Stimulated activated CD4-positive, alpha-beta T cell treated with anti-CD3 and anti-CD28 coated beads, Interleukin-4, amount 100 ng/mL, for 24 hours (primary cell): ENCODE measurements at places on chromosomes 16 and 17.

GRCh38 chr17:72702136-72702735 is 390.3 kb downstream of the SLC39A11 start:
- DNase-seq = no peak

GRCh38 chr17:55159251-55159650 is 105.5 kb upstream of the HLF start:
- DNase-seq = no peak

- DNase-seq = no peak
These were observed 20.7 kb downstream of the WFDC1 start for GRCh38 chr16:84315422-84315821.

- no peak for DNase-seq
These were observed 78.3 kb downstream of the TMEM100 start for GRCh38 chr17:55644346-55644745.

DNA sequence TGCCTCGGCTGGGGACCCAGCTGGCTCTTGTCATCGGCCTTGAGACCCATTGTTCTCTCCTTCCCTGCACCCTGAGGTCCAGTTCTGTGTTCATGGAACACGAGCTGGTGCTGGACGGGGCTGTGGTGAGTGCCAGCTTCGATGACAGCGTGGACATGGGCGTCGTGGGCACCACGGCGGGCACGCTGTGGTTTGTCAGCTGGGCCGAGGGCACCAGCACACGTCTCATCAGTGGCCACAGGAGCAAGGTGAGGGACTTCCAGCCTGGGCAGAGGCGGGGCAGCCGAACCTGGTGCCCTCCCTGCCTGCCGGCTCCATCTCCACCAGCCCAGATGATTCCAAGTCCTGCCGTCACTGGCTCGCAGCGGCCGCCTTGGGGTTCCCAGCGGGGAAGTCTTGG is 5.3 kb upstream of the RHOT2 start:
- DNase-seq = no peak

- DNase-seq = no peak
These were observed 9.8 kb downstream of the GABARAPL2 start for GRCh38 chr16:75575958-75576357.

GRCh38 chr17:40922239-40922638 is 15.2 kb downstream of the KRT23 start:
- no peak for DNase-seq

GRCh38 chr16:12210258-12210880 is 233.8 kb downstream of the SNX29 start:
- no peak for DNase-seq

- DNase-seq = no peak
These were observed 4.3 kb downstream of the CAMKK1 start for GRCh38 chr17:3888343-3889171.

DNA sequence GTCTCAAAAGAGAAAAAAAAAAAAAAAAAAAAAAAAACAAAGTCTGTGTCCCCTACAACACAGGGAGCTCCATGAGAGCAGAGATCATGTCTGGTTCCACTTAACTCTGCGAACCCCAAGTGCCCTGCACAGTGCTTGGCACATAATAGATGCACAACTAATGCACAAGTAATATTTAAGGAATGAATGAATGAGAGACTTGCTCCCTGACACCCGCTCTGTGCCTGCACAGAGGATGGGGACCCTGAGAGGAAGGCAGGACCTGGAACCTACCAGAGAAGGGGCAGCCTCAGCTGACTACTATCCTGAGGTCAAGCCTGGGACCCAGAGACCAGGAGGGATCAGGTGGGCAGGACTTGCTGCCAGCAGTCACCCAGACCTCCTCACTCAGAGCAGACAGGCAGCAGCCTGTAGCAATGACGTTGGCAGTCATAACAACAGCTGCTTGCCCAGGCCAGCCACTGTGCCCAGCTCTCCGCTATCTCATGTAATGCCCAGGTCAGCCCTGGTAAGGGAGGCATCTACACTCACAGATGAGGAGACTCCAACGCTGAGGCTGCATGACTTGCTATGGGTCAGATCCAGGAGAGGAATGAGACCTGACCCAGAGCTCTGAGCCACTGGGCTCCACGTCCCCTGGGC is 2.9 kb downstream of the MYO15A start:
- DNase-seq = no peak

DNA sequence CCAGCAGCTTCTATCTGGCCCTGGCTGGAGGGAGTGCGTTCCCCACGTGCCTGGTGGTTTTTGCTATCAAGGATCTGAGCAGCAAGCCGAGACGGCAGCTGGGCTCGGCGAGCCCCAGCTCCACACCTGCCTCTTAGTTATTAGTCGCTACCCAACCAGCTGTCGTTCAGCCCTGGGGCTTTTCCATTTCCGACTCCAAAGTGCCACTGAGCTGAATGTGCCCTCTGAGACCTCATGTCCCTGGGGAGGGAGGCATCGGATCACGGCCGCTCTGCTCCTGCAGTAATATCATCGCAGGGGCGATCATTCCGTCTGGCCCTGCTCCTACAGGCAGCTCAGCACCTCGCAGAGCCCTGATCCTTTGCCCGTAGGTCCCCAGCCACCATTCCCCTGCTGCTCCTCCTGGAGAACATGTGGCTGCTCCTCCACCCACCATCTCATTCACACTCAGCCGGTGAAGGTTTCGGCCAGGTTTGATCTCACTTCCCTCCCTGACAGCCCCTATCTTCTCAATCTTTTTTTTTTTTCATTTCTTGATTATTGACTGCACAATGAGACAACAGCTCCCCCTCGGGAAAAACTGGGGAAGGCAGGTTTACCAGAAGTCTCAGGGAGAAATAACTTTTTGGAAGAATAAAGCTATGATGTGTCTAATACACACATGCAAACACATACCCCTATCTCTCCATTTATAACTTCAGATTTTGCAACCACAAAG is 86.7 kb downstream of the ZFHX3 start:
- DNase-seq = no peak

DNA sequence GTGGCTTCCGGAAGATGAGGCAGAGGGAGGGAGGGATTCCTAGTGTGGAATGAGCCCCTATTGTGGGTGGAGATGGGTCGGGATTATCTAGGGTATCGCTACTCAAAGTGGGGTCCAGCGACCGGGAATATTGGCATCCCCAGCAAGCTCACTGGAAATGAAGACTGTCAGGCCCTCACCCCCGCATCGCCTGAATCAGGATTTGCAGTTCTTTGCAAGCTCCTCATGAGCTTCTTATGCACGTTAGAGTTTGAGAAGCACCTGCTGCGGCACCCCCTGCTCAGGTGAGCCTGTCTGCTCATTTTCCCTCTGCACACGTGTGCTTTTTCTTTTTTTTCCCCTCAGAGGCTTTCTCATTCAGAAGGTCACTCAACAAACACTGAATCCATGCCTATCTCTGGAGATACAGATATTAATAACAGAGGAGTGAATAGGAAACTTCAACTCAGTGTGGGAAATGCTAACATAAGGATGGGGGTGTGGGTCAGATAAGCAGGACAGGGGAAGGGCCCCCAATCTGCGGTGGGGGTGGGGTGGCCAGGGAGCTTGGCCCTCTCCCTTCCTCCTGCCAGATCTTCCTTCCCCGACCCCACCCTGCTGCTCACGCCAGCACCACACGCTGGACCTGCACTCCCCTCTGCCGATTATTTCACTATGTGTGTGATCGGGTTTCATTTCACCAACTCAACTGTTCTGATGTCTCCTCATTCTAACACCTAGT is 67.7 kb upstream of the NFAT5 start:
- no peak for DNase-seq

GRCh38 chr17:29619251-29619650 is 3.5 kb downstream of the CORO6 start:
- DNase-seq = no peak

DNA sequence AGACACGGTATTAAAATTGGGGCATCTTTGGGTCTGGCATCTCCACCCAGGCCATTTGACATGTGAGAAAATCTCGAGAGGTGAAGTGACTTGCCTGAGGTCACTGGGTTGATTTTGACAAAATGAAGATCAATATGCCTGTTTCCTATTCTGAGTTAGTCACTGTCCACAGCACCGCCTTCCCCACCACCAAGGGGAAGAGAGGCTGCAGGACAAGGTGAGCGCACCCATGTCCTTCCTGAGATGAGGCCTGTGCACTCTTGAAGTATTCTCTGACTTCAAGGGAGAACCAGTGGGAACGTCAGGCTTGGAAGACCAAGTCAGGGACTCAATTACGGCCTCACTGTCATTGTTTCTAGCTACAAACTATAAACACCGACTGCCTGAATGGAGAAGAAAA is 49.9 kb upstream of the WSB1 start:
- DNase-seq = no peak

DNA sequence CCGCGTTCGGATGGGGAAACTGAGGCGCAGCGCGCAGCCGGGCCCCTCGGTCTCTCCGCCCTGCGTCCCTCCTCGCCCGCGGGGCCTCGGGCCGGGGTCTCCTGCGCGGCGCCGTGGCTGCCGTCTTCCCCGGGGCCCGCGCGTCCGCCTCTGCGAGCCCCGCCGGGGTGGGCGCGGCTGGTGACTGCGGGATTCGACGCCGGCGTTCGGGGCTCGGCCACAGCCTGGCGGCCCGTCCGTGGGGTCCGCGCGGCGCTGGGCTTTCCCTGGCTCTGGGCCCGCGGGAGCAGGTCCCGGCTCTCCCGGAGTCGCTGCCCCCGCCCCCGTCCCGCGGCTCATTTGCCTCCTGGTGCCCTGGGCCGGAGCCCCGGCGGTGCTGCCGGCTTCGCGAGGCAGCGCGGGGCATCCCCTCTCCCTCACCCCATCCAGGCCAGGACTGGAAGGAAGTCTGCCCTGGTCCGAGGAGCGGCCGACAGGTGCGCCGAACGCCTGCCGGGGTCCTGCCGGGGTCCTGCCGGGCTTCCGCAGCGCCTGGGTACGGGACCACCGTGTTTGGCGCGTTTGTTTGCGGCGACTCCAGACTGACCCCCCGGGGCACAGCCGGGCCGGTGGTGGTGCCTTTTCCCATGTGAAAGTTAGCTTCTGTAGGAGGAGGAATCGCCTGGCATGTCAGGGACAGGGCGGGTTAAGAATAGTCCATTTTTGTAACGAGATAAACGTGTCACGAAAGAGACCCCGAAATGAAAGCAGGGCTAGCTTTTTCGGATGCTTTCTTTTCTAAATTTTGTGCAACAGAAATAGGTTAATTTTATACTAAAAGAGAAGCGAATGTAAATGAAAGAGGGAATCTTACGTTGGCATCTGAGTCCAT is 671 bp downstream of the CHMP6 start:
- DNase-seq = no peak
